Midbrain (tissue), 1 donor: ENCODE measurements at places on chromosomes 6 and 20.
A peak's percentile ranks its signal among the peaks of the same experiment; 100 is the strongest.

GRCh38 chr6:12479881-12480280 lies 189.7 kb downstream of the EDN1 start:
- DNase-seq: no peak

DNA sequence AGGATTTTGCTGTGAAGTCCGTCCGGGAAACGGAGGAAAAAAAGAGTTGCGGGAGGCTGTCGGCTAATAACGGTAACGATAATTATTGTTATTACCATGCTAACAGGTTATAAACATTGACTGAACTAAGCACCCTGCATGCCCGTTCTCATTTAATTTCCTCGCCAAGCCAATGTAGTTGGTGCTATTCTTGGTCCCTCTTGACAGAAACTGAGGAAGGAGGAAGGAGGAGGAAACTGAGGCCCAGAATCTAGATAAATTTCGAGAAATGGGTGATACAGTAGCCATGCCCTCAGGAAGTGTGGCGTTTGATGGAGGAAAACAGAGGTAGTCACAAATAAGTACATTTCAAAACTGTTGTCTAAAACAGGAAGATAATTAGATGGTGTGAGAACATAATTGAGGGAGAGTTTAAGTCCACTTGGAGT lies 474 bp downstream of the TPX2 start:
- DNase-seq: no peak

DNA sequence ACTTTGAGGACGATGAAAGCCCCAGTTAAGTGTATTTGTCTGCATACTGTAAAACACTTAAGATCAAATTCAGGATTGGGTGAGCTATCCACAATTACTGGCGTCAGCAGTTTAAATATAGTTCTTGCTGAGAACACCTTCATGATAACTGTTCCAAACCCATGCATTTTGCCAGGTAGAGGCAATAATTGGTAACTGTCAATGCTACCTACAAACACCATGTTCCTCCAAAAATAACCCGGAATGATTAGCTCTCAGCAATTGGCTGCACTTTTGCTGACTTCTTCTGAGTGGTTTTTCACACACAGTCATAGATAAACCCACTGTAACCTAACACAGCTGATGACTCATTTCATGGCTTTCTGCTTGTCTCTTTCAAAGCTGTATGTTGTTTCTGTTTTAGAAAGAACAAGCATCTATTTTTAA lies 1358.6 kb upstream of the GJE1 start:
- no peak for DNase-seq

GRCh38 chr6:109514946-109515345 lies 31.9 kb upstream of the ZBTB24 start:
- no peak for DNase-seq

DNA sequence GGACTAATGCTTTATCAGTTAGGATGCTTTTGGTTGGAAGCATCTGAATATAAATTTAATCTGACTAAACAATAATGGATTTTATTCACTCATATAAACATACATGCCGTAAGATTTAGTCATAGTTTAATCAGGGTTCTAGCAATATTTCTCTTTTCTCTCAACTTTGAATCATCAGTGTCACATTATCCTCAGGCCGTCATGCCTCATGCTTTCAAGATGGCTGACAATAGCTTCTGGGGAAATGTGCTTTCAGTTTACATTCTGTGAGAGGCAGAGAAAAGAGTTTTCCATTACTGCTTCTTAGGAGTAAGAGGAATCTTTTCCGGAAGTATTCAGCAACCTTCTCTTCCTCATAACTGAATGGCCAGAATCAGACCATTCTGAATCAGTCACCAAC lies 162.2 kb downstream of the GJA1 start:
- no peak for DNase-seq

DNA sequence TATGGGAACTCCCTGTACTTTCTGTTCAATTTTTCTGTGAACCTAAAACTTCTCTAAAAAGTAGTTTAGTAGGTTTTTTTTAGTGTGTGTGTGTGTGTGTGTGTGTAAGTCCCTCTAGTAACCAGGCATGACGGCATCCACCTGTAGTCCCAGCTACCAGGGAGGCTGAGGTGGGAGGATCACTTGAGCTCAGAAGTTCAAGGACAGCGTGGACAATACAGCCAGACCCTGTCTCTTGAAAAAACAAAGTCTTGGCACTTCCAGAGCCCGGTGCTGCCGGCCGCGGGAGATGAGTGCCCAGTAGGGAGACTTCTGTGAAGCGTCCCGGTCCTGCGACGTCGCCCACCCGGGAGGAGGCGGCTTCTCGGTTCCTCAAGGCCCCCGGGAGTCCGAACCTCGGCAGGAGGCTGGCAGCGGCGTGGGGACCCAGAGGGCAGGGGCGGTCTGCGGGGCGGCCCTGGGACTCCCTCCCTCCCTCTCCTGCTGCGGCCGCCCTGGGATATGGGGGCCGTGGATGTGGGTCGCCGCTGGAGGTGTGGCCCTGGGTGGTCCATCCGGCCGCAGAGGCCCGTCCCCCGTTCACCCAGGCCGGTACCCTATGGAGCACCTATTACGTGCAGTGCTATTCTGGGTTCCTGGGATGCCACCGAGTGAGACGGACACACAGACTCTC lies 78.0 kb upstream of the SIRPG start:
- no peak for DNase-seq

DNA sequence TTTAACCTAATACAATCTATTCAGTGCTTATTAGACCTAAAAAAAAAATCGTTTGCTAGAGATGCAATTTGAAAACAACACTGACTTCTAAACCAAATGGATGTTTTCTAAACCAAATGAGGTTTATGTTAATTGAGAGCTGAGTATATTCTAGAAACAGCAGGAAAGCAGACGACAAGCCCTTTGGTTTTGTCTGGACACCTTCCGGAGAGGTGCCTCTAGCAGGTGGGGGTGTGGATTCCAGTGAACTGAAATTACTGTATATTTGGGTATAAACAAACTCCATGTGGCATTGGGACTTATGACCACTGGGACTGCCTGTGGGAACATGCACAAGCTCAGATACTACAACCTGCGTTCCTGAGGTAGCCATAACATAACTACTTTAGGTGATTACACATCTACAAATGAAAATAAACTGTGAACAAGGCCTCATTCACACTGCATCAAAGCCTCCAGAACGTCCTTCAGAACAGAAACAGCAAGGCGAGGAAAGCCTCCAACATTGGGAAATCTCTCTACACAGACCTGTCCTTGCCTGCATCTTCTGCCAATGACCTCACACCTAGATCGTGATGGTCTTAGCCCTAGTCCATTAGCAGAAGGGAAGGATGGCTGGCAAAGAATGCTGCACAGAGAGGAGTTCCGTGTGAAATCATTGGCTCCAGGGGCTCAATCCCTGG lies 206.8 kb upstream of the FOXQ1 start:
- DNase-seq: no peak

DNA sequence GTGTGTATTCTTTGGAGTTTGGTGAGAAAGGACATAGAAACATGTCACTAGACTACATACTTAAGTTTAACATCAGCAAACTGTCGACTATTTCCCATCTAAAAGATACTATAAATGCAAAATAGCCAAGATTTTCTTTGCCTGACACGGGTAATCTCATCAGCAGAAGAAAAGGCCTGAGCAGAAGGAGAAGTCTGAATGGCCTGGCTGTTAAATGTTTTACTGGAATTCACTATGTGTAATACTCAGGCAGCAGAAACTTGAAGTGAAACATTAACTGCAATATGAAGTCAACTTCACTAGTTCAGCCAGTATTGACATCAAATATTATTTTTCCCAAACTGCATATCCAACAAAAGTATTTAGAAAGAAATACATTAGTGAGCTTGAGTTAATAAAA lies 6.4 kb upstream of the DSE start:
- DNase-seq: no peak

DNA sequence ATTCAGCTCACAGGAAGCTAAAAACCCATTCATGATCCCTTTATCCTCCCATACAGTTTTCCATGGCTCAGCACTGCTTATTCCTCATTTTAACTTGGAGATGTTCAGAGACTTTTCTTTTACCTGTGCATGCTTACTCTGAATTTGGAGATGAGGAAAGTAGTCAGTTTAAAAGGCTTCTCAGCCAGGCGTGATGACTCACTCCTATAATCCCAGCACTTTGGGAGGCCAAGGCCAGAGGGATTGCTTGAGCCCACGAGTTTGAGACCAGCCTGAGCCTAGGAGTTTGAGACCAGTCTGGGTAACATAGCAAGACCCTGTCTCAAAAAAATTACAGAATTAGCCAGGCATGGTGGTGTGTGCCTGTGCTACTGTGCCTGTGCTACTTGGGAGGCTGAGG lies 30.3 kb upstream of the TMEM217 start:
- no peak for DNase-seq

- DNase-seq: peak; percentile 56
Observed at GRCh38 chr6:30720738-30721197, 616 bp downstream of the TUBB start.

DNA sequence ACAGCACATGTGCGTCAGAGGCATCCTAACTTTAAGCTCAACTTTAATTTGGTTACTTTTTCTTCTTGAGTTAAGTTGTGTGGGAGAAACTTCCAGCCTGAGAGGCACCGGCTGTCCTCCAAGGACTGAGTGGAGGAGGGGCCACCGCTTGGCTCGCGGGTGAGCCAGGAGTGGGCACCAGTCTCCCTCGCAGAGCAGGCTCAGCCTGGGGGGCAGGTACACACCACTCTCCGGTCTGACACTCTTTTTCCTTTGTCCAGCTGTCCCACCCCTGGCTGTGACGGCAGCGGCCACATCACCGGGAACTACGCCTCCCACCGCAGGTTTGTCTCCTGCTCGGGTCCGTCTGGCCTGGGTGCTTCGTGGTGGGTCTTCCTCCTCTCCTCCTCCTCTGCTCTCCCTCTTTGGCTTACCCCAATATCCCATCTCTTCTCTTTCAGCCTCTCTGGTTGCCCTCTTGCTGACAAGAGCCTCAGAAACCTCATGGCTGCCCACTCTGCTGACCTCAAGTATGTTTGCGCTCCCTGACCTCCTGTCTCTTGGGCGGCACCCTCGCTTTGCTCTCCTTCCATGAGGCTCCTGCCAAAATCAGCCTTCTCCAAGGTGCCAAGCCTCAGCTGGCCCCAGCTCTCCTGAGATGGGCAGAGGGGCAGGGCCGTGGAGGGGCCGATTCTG lies 32.6 kb upstream of the PCMTD2 start:
- no peak for DNase-seq

DNA sequence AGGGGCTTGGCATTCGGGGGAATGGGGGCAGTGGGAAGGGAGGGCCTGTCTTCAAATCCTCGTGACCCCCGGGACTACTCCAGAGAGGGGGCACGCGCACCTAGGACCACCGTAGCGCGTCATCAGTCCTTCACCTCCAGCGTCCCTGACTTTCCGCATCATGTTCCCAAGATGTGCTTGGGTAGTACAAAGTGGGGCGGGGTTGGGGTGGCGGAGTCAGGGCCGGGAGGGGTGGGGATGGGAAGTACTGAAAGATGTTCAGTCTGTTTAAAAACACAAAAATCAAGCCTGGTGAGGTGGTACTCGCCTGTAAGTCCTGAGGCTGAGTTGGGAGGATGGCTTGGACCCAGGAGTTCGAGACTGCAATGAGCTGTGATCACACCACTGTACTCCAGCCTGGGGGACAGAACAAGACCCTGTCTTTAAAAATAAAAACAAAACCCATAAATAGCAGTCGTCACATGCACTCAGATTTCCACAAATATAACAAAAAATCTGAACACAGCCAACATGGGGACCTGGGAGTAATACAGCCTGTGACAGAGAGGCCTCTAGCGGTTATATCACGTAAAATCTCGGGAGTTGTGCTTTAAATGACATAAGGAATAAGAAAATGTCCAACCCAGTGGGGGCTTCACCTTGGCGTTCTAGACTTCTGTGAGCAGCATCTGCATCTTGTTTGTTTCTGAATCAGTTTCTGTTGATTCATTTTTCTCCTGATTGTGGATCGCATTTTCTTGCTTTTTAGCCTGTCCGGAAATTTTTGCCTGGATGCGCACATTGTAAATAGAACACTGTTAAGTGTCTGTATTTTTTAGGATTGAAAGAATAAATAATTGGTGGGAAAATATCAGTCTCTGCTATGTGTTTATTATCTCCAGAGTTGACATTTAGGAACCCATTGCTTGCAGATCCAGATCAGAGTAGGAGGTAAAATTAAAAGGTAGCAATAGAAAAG lies 698 bp upstream of the LRP11 start:
- DNase-seq: peak; percentile 70

- peak; percentile 17 for DNase-seq
Observed at GRCh38 chr20:64161356-64162238, 2.7 kb upstream of the MYT1 start.

- DNase-seq: no peak
Observed at GRCh38 chr6:18260448-18261106, 3.8 kb downstream of the DEK start.

- DNase-seq: no peak
Observed at GRCh38 chr6:23589811-23590210, 536.2 kb upstream of the NRSN1 start.

DNA sequence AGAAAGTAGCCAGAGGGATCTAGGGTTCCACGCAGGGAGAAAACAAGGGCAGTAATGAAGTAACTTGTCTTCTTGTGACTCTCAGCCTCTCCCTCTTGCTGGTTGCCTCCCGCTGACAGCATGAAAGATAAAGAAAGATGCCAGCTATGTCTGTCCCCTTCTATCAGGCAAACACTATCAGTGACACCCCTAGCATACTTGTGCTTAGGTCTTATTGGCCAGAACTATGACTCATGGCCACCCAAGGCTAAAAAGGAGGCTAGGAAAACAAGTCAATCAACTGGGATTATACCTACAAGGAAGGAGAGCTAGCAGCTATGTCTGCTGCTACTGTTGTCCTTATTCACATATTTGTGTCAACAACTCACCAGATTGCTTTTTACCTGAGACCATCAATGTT lies 206.8 kb upstream of the SOX4 start:
- DNase-seq: no peak

DNA sequence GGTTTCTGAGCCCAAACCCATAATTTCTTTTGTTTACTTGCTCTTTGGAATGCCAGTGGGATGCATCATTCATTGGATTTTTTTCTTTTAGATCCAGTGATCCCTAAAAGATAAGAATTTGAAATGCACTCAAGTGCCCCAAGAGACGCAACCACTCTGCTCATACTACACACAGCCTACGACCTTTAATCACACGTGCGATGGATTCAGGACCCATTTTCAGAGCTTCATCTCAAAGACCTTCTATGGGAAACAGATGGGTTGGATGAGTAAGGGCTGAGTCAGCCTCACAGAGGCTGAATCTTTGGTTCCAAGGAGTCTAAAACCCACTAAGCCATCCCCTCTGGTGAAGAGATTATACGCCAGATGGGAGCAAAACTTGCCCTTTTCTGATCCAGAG lies 265.5 kb upstream of the EXOC2 start:
- DNase-seq: no peak

DNA sequence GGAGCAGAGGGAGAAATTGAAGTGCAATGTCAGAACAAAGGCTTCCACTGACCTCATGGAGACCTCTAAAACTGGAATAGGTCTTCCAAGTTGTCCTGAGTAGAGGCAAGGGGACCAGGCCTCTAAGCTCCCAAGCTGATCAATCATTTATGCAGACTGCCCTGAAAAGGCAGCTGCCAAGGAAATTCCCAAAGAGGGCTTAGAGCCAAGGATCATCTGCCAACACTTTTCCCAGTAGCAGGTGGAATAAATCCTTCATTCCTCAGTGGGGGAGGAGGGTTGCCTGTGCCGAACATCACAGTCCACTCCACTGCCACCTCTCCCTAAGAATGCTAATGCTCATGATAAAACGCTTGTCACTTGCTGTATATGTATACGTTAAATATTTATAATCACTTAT lies 29.3 kb upstream of the RALY start:
- no peak for DNase-seq

GRCh38 chr6:150600010-150600300 lies 270 bp downstream of the PLEKHG1 start:
- no peak for DNase-seq
